Thymus (tissue), 14 donors: ENCODE measurements at places on chromosomes 2 and 18. TPM values are rescaled to one million over a fixed set of nuclear protein-coding genes. Genes with fewer than 3 reads are reported as not detected.

DNA sequence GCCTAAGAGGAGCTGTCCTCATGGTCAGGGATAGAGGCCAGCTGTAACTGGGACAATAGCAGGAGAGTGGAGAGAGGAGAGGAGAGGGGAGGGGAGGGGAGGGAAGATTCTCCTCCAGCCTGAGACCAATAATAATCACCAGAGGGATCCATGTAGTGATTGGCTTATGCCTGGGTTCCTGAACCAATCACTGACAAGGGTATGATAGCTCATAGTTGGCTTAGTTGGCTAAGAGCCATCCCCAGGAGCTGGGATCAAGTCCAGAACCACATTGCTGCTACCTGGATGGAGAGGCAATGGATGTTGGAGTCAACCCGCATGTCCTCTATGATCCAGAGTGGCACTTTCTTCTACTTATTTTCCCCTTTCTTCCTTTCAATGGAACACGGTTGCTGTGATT, 7.7 kb upstream of the ST8SIA5 start:
- H3K36me3 ChIP-seq = no peaks in the 10 kb centered on the region
- peaks cover 12% of the 10 kb centered on the region for H3K27me3 ChIP-seq
- no peak overlapping the region for H3K4me3 ChIP-seq
- DNase-seq = no peak

DNA sequence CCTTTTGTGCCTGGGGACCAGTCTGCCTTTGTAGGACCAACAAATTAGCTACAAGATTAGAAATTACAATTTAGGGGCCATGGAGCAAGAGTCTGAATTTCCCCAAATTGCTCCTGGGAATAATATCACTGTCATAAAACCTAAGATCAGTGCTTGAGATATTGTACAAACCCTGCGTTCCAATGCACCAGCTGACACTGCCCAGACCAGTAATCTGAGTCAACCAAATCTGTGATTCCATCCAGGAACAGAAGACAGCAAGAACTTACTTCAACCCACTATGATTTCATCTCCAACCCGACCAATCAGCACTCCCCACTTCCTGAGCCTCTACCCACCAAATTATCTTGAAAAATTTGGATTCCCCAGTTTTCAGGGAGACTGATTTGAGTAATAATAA, 1305.0 kb upstream of the NRXN1 start:
- H3K27ac ChIP-seq = no peak overlapping the region
- H3K27me3 ChIP-seq = no peaks in the 10 kb centered on the region
- H3K36me3 ChIP-seq = no peaks in the 10 kb centered on the region

DNA sequence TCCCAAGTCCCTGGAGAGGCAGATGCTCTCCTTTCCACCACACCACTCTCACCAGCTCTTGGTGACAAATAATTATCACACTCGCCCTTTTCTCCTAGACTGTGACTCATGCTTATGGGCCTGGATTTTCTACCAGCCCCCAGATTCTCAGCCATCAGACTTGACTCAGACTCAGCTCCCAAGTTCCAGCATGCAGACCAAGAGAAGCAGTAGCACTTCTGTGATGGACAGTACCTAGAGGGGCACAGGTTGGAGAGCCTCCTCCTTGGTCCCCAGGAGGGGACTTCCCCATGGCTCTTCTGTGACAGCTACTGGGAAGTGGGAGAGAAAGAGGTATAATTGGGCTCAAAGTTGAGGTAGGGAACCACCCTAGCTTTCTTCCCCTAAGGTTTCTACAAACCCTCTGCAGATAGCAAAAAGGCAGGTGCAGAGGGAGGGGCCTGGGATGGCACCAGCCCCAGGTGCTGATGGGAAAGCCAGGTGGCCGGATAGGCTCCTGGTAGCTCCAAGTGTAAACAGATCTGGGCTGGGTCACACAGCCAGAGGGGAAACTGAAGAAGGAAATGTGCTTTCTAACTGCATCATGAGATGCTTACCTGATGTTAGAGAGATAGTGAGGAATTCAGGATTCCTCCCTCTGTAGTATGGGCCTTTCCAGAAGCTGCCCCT, 4.1 kb downstream of the TCF23 start:
- H3K27ac ChIP-seq = no peak overlapping the region
- no peaks in the 10 kb centered on the region for H3K27me3 ChIP-seq
- no peak overlapping the region for H3K4me3 ChIP-seq
- DNase-seq = no peak
- no peaks in the 10 kb centered on the region for H3K4me1 ChIP-seq

GRCh38 chr2:137252934-137253333, 487.6 kb downstream of the THSD7B start:
- no peak overlapping the region for H3K27ac ChIP-seq
- no peak for DNase-seq
- no peaks in the 10 kb centered on the region for H3K27me3 ChIP-seq
- no peaks in the 10 kb centered on the region for H3K36me3 ChIP-seq

DNA sequence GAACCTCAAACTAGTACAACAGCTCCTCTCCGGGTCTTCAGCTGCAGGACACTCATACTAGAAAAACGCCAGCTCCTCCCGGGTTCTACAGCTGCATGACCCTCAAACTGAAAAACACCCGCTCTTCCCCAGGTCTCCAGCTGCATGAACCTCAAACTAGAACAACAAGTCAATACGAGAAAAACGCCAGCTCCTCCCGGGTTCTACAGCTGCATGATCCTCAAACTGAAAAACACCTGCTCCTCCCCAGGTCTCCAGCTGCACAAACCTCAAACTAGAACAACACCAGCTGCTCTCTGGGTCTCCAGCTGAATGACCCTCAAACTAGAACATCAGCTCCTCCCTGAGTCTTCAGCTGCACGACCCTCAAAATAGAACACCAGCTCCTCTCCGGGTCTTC, 315.0 kb upstream of the TFPI start:
- no peaks in the 10 kb centered on the region for H3K27me3 ChIP-seq
- H3K36me3 ChIP-seq = no peaks in the 10 kb centered on the region
- no peak for DNase-seq
- H3K4me1 ChIP-seq = no peaks in the 10 kb centered on the region

DNA sequence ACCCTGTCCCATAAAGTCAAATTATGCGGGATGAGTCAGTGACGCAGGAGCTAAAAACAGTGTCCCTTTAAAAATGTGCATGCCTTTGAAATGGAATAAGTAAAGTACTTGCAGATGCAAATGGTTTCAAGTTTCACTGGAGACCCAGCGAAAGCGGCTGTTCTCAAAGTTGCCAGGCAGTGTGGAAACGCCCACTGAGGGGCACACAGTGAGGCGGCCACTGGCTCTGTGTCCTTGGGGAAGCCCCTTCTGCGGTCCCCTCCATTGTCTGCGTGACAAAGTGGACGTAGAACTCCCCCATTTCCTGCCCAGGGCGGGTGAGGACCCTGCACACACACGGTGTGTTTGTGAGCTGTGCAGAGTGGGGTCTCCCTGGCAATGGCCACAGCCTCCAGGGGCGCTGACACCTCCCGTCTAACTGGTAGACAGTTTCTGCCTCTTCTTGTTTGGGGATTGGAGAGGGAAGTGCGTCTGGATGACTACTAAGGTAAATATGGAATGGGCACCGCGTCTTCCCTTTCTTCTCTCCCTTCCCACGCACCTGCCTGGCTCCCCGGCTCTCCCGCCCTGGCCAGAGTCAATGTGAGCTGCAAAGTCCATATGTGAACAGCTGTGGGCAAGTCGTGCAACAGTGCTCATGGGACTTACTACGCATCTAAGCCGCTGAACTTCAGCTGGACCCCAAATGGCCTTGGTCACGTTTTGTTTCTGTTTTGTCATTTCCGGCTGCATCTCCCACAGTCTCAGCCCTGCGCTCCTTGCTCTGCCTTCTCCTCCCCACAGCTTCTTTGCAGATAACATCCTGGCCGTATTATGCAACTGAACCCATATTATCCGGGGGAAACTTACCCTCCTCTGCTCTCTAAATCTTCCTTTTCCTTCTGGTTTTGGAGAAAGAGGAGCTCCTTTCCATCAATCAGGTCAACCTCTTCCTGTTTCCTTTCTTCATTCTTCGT, 33.7 kb upstream of the ZNF516 start:
- DNase-seq = no peak
- no peaks in the 10 kb centered on the region for H3K27me3 ChIP-seq
- H3K27ac ChIP-seq = no peak overlapping the region
- H3K4me1 ChIP-seq = no peaks in the 10 kb centered on the region
- peak overlapping the region; percentile 24 for H3K4me3 ChIP-seq

- peaks cover 4% of the 10 kb centered on the region for H3K4me1 ChIP-seq
- H3K4me3 ChIP-seq = peak overlapping the region; percentile 99
- peaks cover 7% of the 10 kb centered on the region for H3K36me3 ChIP-seq
- DNase-seq = peak; percentile 80
These were observed 441 bp upstream of the PEX13 start for GRCh38 chr2:61017003-61017555.

- DNase-seq = no peak
- H3K27me3 ChIP-seq = peaks cover 12% of the 10 kb centered on the region
- H3K36me3 ChIP-seq = no peaks in the 10 kb centered on the region
- H3K27ac ChIP-seq = no peak overlapping the region
These were observed 12.0 kb downstream of the TMEM163 start for GRCh38 chr2:134706587-134707329.

- H3K27me3 ChIP-seq = no peaks in the 10 kb centered on the region
- no peak overlapping the region for H3K4me3 ChIP-seq
- H3K4me1 ChIP-seq = peaks cover 4% of the 10 kb centered on the region
These were observed 251.2 kb downstream of the PTGR3 start for GRCh38 chr18:74957588-74958224.

DNA sequence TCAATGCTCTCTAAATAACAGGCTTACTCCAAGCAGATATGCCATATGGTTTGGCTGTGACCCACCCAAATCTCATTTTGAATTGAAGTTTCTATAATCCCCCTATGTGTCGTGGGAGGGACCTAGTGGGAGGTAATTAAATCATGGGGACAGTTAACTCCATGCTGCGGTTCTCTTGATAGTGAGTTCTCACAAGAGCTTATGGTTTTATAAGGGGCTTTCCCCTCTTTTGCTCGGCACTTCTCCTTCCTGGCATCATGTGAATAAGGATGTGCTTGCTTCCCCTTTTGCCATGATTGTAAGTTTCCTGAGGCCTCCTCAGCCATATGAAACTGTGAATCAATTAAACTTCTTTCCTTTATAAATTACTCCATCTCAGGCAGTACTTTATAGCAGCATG, 302.7 kb upstream of the ZC3H15 start:
- H3K4me3 ChIP-seq = no peak overlapping the region
- DNase-seq = no peak
- H3K27me3 ChIP-seq = no peaks in the 10 kb centered on the region

DNA sequence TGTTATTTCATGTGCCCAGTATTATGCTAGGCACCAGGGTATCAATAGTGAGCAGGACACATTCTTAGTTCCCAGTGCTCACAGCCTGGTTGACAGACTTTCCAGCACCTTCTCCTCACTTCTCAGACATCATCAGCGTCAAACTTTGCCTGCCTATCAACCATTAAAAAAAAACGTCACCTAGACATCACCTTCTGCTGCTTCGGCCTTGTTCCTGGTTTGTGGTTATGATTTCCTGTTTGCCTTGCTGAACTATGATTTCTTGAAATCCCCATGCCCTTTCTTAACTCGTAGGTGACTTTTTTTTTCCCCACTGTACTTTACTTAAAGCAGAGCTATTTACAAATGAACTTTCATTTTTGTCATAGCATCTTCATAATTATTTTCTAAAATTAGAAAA, 60.4 kb upstream of the NABP1 start:
- H3K27ac ChIP-seq = no peak overlapping the region
- no peak overlapping the region for H3K4me3 ChIP-seq
- no peaks in the 10 kb centered on the region for H3K36me3 ChIP-seq
- DNase-seq = peak; percentile 52
- H3K27me3 ChIP-seq = no peaks in the 10 kb centered on the region

DNA sequence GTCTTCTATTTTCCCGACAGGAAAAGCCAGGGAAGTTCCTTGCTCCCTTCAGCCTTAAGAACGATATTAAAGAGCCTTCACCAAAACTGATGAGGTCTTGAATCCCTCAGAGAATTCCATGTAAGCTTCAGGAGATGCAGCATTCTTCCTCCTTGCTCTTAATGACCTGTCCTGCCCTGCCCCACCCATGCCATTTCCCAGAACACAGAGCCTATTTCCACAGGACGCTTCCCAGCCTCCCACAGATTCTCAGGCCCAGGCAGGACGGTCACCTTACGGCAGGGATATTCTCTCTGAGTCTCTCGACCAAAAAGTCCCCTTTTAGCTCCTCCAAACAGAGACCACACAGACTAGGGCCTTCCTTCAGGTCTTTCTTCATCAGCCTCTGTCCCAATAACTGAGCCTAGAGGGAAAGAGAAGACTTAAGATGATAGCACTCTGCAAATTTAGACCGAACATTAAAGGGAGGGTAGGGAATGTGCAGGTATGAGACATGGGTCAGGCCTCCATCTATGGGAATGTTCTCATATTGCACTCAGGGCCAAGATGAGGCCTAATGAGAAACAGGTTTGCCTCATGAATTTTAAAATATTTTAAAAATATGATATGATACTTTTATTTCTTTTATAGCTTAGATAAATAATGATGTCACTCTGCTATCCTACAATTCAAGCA, 62.1 kb downstream of the COBLL1 start:
- no peaks in the 10 kb centered on the region for H3K4me1 ChIP-seq
- no peak overlapping the region for H3K4me3 ChIP-seq
- H3K36me3 ChIP-seq = no peaks in the 10 kb centered on the region
- H3K27ac ChIP-seq = no peak overlapping the region
- DNase-seq = no peak
- H3K27me3 ChIP-seq = no peaks in the 10 kb centered on the region

DNA sequence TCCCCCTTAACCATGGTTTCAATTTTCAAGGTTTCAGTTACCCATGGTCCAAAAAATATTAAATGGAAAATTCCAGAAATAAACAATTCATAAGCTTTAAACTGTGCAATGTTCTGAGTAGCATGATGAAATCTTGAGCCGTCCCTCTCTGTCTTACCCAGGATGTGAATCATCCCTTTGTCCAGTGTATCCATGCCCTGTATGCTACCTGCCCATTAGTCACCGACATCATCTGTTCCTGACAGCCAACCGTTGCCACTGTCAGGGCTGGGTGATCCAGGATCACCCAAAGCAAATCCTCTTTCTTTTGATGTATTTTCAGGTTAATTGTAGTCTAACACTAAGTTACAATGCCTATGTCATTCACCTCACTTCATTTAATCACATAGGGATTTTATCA, 15.7 kb upstream of the OLA1 start:
- no peak overlapping the region for H3K4me3 ChIP-seq
- no peaks in the 10 kb centered on the region for H3K36me3 ChIP-seq
- peaks cover 3% of the 10 kb centered on the region for H3K27me3 ChIP-seq
- no peak for DNase-seq
- no peak overlapping the region for H3K27ac ChIP-seq

The GAL3ST2 gene
- total RNA-seq = 0.09 TPM

The ZNF521 gene
- 9.2 TPM for total RNA-seq

The DSEL gene
- total RNA-seq = 3.0 TPM

The LTBP1 gene
- total RNA-seq = 17.7 TPM

The CFC1 gene
- 11.4 TPM for total RNA-seq

The CNGA3 gene
- total RNA-seq = 0.09 TPM

The DAW1 gene
- total RNA-seq = 0.28 TPM

The STPG4 gene
- 0.14 TPM for total RNA-seq

The NT5DC4 gene
- 0.85 TPM for total RNA-seq

The CFAP221 gene
- total RNA-seq = 0.14 TPM

The CHRNG gene
- 0.57 TPM for total RNA-seq

The NLRC4 gene
- 2.6 TPM for total RNA-seq
